NCI-H146 (cell line): ENCODE measurements at places on chromosomes 7 and 10.

DNA sequence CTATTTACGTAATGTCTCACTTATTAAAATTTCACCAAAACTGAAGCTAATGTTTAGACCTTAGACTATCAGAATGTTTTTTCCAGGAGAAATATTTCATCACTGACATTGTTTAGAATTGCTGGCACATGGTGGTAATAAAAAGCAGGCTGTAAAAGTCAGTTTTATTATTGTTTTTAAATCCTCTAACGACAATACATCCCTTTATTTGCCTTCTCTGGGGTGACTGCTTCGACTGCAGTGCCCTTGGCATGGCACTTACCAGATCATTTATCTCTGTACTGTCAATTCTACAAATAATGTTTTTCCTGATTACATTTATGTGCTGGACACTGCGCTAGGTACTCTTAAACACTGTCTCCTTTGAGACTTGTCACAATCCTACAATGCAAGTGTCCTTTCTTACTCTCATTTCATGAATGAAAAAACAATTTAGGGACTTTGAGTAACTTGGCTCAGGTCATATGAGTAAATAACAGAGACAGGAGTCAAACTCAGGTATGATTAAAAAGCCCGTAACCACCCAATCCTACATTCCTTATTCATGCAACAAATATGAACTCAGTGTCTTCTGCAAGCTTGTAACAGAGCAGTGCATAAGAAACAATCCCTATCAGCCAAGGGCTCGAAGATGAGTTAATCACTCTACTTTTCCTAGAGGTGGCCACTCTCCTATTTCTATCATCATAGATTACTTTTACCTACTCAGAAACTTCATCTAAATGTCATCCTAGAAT lies 5.6 kb upstream of the ING3 start:
- no peak for DNase-seq

GRCh38 chr10:103149991-103150622 lies 43.0 kb downstream of the NT5C2 start:
- no peak for DNase-seq

GRCh38 chr10:101839002-101839401 lies 4.6 kb downstream of the KCNIP2 start:
- no peak for DNase-seq

GRCh38 chr10:91597197-91597881 lies 35.5 kb downstream of the PPP1R3C start:
- peak; percentile 61 for DNase-seq

DNA sequence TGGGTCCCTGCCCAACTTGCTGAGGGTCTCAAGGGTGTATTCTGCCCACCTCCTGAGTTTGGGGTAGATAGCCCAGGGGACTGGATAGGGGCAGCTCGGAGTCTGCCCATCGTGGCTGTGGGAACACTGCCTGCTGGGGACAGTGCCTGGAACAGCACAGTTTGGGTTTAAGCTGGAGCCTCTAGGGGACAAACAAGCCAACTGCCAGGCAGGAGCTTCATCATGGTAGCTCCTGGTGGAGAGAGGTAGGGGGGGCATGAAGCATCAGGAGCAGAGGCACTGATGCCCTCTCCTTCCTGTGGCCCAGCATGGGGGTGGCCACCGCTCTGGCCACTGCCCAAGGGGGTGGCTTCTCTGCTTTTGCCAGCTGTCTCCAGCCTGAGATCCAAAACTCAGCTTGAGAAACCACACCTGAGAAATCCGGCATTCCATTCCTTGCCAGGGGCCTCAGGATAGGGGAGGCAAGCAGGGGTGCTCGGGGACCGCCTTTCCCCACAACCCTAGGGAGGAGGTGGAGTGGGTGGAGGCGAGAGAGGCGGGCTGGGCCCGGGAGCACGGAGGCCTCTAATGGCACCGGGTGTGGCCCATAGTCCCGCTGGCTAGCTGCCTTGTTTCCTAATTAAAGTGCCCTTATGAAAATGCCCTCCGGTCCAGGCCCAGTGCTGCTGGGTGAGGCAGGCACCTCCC lies 47.6 kb downstream of the UNC5B start:
- no peak for DNase-seq

GRCh38 chr10:66834802-66835201 lies 91.0 kb upstream of the LRRTM3 start:
- no peak for DNase-seq

DNA sequence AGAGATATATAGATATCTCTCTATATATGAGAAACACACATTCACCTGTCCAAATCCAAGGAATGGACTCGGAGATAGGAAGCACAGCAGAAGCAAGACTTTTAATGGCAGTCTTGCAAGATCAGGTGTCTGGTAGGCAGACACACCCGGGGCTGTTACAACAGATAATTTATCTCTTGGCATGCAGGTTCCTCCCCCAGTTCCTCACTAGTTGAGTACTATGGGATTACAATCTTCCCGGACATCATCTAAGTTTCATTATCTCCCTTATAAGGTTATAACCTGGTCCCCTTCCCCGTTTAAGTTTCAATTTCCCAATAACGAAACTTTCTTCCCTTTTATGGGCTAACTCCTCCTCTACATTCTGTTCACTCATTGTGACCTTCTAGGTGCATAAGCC lies 399.3 kb downstream of the PPP1R3A start:
- no peak for DNase-seq

DNA sequence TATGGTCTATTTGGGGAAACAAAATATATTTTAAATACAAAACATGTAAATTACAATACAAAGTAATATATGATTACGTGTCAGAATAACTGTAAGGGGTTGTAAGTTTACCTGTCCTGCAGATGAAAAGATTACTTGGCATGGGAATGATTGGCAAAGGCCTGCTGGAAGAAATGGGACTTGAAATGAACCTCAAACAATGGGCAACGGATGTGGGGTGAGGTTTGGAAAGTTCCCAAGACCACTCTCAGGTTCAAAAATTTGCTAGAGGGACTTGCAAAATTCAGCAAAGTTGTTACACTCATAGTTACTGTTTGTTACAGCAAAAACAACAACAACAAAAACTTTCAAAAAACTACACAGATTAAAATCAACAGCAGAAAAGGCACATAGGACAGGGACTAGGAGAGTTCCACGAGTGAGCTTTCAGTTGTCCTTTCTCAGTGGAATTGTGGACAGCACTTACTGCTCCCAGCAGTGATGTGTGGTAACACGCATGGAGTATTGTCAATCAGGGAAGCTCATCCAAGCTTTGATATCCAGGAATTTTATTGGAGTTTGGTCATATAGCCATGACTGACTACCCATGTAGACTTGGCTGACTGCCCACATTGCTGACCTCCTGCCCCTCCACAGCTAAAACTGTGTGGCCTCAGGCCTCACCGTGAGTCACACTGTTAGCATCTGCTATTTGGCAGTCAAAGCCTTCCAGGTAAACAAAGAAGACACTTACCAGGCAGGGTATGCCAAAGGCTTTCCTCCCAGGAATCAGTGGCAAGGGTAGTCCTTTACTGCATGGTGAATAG lies 43.8 kb downstream of the EXOC6 start:
- DNase-seq, result peak; percentile 75

- DNase-seq, result no peak
Observed at GRCh38 chr10:132735923-132736391, 50.0 kb downstream of the NKX6-2 start.
